T-helper 17 cell (primary cell): ENCODE measurements at places on chromosomes 1 and 21. TPM values are rescaled to one million over a fixed set of nuclear protein-coding genes. Genes with fewer than 3 reads are reported as not detected.

DNA sequence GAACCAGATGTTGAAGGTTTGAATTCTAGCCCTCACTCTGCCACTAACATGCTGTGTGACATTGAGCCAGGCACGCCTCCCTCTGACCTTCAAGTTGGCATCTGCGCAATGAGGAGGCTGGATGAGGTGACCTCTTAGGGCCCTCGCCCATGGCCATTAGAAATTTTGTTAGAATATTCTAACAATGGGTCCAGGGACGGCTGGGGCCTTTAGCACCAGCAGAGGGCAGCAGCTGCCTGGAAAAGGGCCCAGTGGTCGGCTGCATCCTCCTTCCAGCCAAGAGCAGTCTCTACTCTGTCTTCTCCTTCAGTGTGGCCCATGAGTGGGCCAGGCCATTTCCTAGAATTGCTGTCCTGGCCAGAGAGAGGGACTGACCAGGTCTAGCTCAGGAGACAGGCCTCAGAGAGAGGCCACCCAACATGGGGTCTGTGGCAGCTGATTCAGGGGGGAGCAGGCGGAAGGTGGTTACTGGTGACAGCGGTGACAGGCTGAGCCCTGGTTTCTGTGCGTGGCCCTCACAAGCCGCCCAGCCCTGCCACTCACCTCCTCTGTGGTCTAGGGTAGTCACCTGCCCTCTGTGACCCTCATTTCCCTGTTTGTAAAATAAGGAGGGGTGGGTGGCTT, 101.3 kb upstream of the ACTL8 start:
- peaks cover 21% of the 10 kb centered on the region for H3K27me3 ChIP-seq
- no peak for DNase-seq
- peaks cover 7% of the 10 kb centered on the region for H3K4me1 ChIP-seq
- no peaks in the 10 kb centered on the region for H3K36me3 ChIP-seq

- no peak overlapping the region for H3K4me3 ChIP-seq
- H3K27me3 ChIP-seq, result no peaks in the 10 kb centered on the region
- no peaks in the 10 kb centered on the region for H3K4me1 ChIP-seq
Measured at GRCh38 chr1:98723574-98723973, 62.1 kb downstream of the SNX7 start.

GRCh38 chr21:36508948-36509347, 29.0 kb upstream of the CLDN14 start:
- no peak overlapping the region for H3K27ac ChIP-seq
- no peak overlapping the region for H3K4me3 ChIP-seq
- peaks cover 53% of the 10 kb centered on the region for H3K27me3 ChIP-seq
- DNase-seq, result no peak
- H3K4me1 ChIP-seq, result peaks cover 11% of the 10 kb centered on the region

DNA sequence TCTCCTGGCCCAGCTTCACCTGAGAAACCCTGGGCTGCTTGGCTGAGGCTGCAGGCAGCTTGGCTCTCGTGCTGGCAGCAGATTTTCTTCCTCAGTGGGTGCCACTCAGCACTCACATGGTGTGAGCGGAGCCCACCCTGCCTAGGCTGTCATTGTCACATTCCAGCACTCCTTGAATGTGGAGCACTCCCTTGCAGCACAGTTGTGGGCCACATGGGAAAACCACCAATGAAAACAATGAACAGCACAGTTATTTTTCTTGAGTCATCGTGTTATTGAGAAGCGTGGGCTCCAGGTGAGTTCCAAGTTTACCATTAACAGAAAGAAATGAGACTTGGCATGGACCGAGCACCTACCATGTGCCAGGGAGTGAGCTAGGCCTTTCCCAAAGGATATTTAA, 27.2 kb upstream of the TRIM67 start:
- H3K36me3 ChIP-seq, result no peaks in the 10 kb centered on the region
- H3K4me1 ChIP-seq, result no peaks in the 10 kb centered on the region
- peaks cover 6% of the 10 kb centered on the region for H3K27me3 ChIP-seq
- H3K4me3 ChIP-seq, result no peak overlapping the region
- H3K27ac ChIP-seq, result no peak overlapping the region

SPRR1B gene
- not detected for total RNA-seq

GRCh38 chr1:154954541-154954940, 1.4 kb downstream of the PBXIP1 start:
- H3K4me3 ChIP-seq, result peak overlapping the region; percentile 99
- H3K4me1 ChIP-seq, result peaks cover 60% of the 10 kb centered on the region
- DNase-seq, result no peak

ARTN gene
- total RNA-seq, result 0.65 TPM

GRCh38 chr1:174158767-174159251, 511 bp upstream of the RABGAP1L start:
- peak; percentile 39 for DNase-seq
- H3K27me3 ChIP-seq, result no peaks in the 10 kb centered on the region
- no peaks in the 10 kb centered on the region for H3K36me3 ChIP-seq
- peak overlapping the region; percentile 96 for H3K4me3 ChIP-seq
- peak overlapping the region; percentile 96 for H3K27ac ChIP-seq
- H3K4me1 ChIP-seq, result peaks cover 35% of the 10 kb centered on the region

GRCh38 chr1:186806477-186806876, 22.3 kb upstream of the PLA2G4A start:
- no peaks in the 10 kb centered on the region for H3K4me1 ChIP-seq
- no peaks in the 10 kb centered on the region for H3K27me3 ChIP-seq
- no peak for DNase-seq
- H3K36me3 ChIP-seq, result no peaks in the 10 kb centered on the region

LCE1B gene
- total RNA-seq, result not detected

DNA sequence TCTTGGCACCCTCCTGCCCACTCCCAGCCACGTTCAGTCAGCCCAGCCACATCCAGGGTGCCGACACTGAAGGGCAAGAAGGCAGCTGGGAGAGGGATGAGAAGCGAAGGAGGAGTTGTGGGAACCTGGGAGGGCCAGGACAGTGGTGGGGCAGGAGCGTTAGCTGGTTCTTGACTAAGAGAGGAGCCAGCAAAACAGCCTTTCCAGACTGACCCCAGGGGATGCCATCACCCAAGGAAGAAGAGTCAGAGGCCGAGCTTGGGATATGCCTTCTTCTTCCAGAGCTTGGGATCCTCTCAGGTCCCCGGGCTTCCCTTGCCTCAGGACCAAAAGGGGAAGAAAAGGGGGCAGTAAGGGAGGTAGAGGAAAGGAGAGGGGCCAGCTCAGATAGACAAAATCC, 7.2 kb downstream of the INKA2 start:
- H3K27ac ChIP-seq, result peak overlapping the region; percentile 14
- H3K36me3 ChIP-seq, result peaks cover 6% of the 10 kb centered on the region
- peaks cover 11% of the 10 kb centered on the region for H3K4me1 ChIP-seq
- no peak for DNase-seq

GRCh38 chr21:45266518-45267389, 20.9 kb downstream of the POFUT2 start:
- peaks cover 4% of the 10 kb centered on the region for H3K36me3 ChIP-seq
- H3K4me3 ChIP-seq, result peak overlapping the region; percentile 76
- no peak for DNase-seq
- H3K27ac ChIP-seq, result peak overlapping the region; percentile 83

- peaks cover 43% of the 10 kb centered on the region for H3K4me1 ChIP-seq
- H3K27me3 ChIP-seq, result no peaks in the 10 kb centered on the region
- H3K4me3 ChIP-seq, result peak overlapping the region; percentile 96
- H3K36me3 ChIP-seq, result peaks cover 6% of the 10 kb centered on the region
- peak overlapping the region; percentile 93 for H3K27ac ChIP-seq
Measured at GRCh38 chr1:149849111-149849946, 50.0 kb upstream of the BOLA1 start.

DNA sequence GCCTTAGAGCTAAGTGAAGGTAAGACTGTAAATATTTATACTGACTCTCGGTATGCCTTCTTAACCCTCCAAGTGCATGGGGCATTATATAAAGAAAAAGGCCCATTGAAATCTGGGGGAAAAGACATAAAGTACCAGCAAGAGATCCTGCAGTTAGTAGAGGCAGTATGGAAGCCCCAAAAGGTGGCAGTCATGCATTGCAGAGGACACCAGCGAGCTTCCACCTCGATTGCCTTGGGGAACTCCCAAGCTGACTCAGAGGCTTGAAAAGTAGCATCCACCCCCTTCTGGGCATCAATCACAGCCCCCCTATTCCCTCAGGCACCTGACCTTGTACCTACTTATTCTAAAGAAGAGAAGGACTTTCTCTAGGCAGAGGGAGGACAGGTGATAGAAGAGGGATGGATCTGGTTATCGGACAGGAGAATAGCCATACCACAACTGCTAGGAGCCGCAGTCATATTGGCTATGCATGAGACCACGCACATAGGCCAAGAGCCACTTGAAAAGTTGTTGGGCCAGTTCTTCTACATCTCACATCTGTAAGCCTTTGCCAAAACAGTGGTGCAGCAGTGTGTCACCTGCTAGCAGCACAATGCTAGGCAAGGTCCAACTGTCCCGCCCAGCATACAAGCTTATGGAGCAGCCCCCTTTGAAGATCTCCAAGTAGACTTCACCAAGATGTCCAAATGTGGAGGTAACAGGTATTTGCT, 19.4 kb downstream of the PLA2G2F start:
- DNase-seq, result no peak
- peaks cover 11% of the 10 kb centered on the region for H3K4me1 ChIP-seq
- peaks cover 2% of the 10 kb centered on the region for H3K36me3 ChIP-seq
- no peak overlapping the region for H3K4me3 ChIP-seq
- H3K27me3 ChIP-seq, result no peaks in the 10 kb centered on the region
- H3K27ac ChIP-seq, result no peak overlapping the region

- no peaks in the 10 kb centered on the region for H3K27me3 ChIP-seq
- DNase-seq, result no peak
- H3K4me3 ChIP-seq, result peak overlapping the region; percentile 74
- peak overlapping the region; percentile 95 for H3K27ac ChIP-seq
Measured at GRCh38 chr21:42465803-42466127, 30.3 kb downstream of the RSPH1 start.

ADCY10 gene
- total RNA-seq, result 1.4 TPM

- peaks cover 19% of the 10 kb centered on the region for H3K27me3 ChIP-seq
- no peaks in the 10 kb centered on the region for H3K36me3 ChIP-seq
- H3K4me3 ChIP-seq, result no peak overlapping the region
- H3K27ac ChIP-seq, result no peak overlapping the region
Measured at GRCh38 chr1:10768552-10768951, 27.9 kb downstream of the CASZ1 start.

DNA sequence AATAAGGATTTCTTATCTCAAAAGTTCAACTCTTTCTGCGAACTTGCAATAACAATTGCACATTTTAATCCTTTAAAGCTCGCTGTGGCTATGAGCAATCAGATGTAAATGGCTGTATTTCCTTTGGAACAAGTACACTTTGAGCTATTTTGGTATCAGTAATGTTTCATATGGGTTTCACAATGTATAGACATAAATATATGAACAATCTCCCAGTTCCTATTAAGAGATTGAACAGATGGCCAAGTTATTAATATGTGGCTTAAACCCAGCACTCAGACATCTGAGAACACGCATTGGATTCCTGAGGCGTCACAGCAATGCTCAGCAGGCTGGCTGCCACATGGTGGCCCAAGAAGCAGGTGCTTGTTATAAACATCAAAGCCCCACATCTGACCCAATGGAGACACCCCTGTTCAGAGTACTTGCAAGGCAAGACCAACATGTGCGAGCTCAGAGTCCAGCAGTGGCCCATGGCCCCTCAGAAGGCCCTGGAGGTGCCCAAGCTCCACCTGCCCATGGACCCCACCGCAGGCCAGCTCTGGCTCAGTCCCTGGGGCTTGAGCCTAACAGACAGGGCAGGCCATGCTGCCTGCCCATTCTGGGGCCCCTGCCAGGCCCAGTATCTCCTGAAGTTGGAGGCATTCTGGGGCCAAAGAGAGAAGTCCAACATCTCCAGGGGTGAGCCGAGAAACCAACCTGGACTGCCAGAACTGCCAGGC, 23.7 kb downstream of the PSMG1 start:
- no peaks in the 10 kb centered on the region for H3K27me3 ChIP-seq
- DNase-seq, result no peak
- H3K27ac ChIP-seq, result no peak overlapping the region
- H3K36me3 ChIP-seq, result peaks cover 2% of the 10 kb centered on the region
- no peaks in the 10 kb centered on the region for H3K4me1 ChIP-seq

- no peak for DNase-seq
- H3K36me3 ChIP-seq, result peaks cover 3% of the 10 kb centered on the region
- peaks cover 6% of the 10 kb centered on the region for H3K4me1 ChIP-seq
- H3K27ac ChIP-seq, result no peak overlapping the region
- no peak overlapping the region for H3K4me3 ChIP-seq
Measured at GRCh38 chr1:62912028-62912638, 128.2 kb downstream of the ATG4C start.

GRCh38 chr1:109432336-109432735, 6.1 kb upstream of the PSMA5 start:
- H3K4me3 ChIP-seq, result no peak overlapping the region
- H3K36me3 ChIP-seq, result no peaks in the 10 kb centered on the region
- peaks cover 16% of the 10 kb centered on the region for H3K27me3 ChIP-seq
- peaks cover 1% of the 10 kb centered on the region for H3K4me1 ChIP-seq
- no peak overlapping the region for H3K27ac ChIP-seq

- H3K36me3 ChIP-seq, result no peaks in the 10 kb centered on the region
- H3K4me3 ChIP-seq, result no peak within 1 kb of the TSS
- DNase-seq, result no peak
Measured at GRCh38 chr1:204359474-204360255, at the start of gene PLEKHA6. TSS of gene PLEKHA6 (minus strand) at chr1:204359929. CDS start at chr1:204273727, 86,202 bp downstream.

- no peak for DNase-seq
- H3K4me3 ChIP-seq, result no peak overlapping the region
- peaks cover 67% of the 10 kb centered on the region for H3K27me3 ChIP-seq
- no peaks in the 10 kb centered on the region for H3K4me1 ChIP-seq
- peaks cover 3% of the 10 kb centered on the region for H3K36me3 ChIP-seq
- no peak overlapping the region for H3K27ac ChIP-seq
Measured at GRCh38 chr1:152981146-152981871, 2.6 kb upstream of the SPRR1A start.

DNA sequence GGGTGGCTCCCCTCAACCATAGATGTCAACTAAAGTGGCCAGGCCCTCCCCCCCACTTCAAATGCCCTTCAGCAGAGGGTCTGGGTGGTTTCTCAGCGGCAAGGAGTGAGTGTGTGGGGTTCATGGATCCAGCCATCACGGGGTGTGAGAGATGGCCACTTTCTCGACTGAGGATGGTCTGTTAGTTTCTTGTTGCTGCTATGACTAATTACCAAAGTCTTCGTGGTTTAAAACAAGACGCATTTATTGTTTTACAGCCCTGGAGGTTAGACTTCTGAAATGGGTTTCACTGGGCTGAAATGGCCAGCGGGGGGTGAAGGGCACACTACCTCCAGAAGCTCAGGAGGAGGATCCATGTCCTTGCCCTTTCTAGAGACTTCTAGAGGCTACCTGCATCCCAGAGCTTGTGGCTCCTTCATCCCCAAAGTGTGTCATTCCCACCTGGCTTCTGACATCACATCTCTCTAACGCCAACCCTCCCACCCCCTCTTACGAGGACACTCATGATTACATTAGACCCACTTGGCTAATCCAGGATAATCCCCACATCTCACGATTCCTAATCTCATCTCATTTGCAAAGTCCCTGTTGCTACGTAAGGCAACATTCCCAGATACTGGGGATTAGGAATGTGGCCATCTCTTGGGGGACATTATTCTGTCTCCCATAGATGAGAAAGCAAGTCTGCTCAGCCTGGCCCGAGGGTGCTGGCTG, 53.0 kb downstream of the EPHB2 start:
- no peak overlapping the region for H3K27ac ChIP-seq
- no peak overlapping the region for H3K4me3 ChIP-seq
- H3K36me3 ChIP-seq, result no peaks in the 10 kb centered on the region
- no peak for DNase-seq

GRCh38 chr1:54081306-54082270, 28.2 kb downstream of the TCEANC2 start:
- DNase-seq, result peak; percentile 45
- H3K36me3 ChIP-seq, result peaks cover 12% of the 10 kb centered on the region
- H3K27ac ChIP-seq, result no peak overlapping the region
- H3K27me3 ChIP-seq, result no peaks in the 10 kb centered on the region
- H3K4me1 ChIP-seq, result peaks cover 23% of the 10 kb centered on the region

- H3K27me3 ChIP-seq, result peaks cover 38% of the 10 kb centered on the region
- no peak for DNase-seq
- H3K4me1 ChIP-seq, result no peaks in the 10 kb centered on the region
Measured at GRCh38 chr1:115238336-115239147, 99.5 kb downstream of the NGF start.
